Hepatic stellate cell (primary cell): ENCODE measurements at places on chromosomes 6 and 20.

DNA sequence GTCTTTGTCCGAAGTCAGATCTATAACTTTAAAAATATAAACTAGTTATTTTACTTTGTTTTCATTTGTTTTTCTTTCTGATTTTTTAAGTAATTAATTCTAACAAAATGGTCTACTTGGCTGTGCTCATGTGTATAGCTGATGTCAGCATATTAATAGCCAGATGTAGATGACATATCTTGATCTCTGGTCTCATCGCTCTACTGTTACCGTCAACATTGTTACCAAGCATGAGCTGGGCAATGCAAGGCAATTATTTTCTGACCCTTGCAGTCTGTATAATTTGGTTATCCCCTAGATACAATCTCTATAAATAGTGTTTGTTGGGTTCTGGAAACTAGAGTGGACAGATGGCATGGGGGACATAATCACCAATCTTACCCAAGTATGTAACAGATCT, 151.6 kb upstream of the PTPRK start:
- DNase-seq: no peak

- no peak for DNase-seq
Measured at GRCh38 chr6:75115481-75115880, 90.4 kb downstream of the COL12A1 start.

DNA sequence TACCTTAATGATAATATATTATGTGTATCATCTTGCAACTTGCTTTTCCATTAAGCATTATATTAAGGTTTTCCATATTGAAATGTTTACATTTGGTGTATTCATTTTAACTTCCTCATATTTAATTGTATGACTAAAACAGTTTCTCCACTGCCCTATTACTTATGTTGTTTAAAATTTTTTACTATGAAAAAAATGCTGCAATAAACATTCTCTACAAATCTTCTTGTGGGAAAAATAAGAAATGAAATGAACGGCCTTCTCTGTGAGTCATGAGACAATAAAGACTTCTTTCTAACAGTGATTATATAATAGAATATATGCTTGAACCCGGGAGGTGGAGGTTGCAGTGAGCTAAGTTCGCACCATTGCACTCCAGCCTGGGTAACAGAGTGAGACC, 25.5 kb downstream of the FASTKD5 start:
- DNase-seq: peak; percentile 28

GRCh38 chr6:19976411-19977129, 139.4 kb downstream of the ID4 start:
- no peak for DNase-seq

DNA sequence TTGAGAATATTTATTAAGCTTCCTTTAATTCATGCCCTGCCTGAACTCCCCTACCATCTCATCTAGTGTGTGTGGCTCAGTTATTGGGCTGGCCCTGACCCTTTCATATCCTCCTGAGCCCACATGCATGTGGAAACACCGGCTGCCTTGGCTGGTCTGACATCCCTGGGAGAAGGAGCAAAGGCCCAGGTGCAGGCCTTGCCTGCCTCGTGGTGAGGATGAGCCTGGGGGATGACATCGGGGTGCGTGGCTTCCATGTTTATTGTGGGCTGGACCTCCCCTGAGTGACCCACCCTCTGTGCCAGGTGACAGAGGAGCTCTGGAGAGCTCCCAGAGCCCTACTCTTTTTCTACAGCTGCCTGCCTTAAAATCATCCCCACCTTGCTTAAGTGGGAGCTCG, 69.1 kb downstream of the FOXA2 start:
- DNase-seq: no peak

DNA sequence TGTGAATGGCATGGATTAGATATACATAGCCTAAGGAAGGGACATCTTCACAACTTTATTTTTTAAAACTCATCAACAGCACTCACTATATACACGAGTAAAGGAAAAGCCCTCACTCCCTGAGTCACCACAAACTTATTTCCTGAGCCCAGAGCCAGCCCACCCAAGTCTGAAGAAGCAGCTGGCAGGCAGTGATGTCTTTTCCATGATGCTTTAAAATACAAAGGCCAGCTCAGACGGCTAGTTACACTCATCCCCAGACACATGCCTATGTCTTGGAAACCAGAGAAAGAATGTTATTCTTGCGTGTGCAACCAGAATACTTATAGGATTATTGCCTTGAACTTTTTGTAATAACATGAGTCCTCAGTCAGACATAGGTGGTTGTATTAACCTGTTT, 114.4 kb downstream of the ADGRG6 start:
- DNase-seq: peak; percentile 38

- DNase-seq: no peak
Measured at GRCh38 chr6:48764286-48765044, 653.5 kb upstream of the PTCHD4 start.

DNA sequence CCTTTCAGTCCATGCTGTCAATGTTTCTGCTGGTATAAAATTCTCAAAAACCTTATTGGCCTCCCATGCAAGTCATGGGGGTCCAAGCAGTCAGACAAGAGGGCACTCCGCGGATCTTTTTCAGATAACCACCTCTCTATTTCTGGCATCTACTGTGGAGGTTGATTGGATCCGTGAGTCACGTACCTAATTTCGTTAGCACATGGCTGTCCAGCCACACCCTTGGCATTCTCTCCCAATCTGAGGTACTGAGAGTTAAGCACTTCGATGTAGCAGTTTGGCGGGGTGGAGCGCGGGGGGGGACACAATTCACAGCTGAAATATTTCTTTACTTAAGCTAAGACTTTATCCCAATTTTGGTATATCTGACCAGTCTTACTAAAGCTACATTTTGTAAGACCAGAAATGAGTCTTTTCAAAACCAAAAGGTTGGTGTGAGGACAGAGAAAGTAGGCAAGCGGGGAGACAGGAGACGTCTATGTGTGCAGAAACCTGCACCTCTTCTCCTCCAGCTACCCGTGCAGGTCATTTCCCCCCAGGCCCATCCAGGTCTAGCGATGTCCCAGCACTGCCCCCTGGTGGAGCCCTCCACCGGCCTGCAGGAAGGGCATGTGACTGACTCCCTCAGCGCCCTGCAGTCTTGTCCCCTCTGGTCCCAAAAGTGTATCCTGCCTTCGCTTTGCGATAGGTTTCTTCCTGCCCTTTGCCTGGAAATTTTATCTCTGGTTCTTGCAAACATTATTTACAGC, 113.1 kb downstream of the ADAT2 start:
- DNase-seq: no peak

DNA sequence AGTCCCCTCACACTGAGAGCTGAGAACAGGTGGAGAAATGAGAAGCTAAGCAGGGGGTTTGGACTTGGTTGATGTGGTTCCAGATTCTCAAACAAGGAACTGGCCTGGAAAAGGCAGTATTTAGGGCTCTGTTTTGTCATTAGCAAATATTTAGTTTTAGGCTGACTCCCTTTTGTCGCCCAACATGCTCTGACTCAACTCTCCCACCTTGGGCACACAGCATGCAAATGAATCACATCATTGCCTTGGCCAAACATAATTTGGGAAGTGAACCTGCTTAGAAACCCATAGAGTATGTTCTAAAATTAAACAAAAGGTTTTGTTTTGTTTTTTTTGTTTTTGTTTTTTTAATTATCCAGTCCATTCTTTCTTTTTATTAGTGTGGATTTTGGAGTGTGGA, 9.5 kb upstream of the UQCC2 start:
- no peak for DNase-seq

DNA sequence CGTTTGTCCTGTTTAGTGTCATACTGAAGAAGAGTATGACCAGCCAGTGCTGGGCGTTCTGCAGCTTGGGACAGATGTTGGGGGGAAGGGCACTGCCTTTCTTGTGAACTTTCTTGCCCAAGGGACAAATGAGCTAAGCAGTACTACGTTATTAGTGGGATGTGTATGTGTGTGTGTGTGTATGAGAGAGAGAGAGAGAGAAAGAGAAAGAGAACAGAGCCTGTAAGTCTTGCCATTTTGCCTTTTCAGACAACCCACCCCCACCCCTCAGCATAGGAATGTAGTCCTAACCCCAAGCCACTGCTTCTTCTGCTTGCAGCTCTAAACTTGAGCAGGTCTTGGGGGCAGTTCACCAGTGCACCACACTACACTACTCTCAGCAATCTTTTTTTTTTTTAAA, 45.5 kb downstream of the E2F3 start:
- no peak for DNase-seq

DNA sequence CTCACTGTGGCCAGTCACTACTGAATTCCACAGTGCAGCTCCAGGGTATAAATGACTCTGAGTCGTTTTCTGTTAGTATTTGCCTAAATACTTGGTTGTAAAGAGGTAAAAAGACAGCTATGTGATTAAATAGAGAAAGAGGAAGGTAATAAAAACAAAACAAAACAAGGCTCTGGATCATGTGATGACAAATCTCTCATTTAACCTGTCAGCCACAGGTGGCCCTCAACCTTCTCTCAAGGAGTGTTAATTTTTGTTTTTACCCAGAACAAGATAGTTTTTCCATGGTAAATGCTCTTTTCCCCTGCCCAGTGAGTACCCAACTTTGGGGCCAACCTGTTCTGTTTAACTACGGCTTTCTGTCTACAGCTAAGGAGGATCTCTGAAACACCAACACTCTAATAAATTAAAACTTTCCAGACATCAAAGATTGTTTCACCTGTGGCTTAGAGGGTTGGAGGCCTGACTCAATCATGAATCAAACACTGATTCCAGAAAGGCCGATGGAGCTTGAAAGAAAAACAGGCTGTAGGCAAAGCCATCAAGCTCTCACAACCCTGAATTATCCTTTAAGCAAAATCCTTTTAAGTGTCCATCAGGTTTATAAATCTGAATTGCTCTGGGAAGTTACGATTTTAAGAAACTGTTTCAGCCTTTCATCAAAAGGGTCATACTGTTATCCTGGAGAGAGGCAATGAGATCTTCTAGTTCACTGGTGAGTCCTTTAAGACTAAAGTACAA, 81.5 kb upstream of the BCLAF1 start:
- no peak for DNase-seq

DNA sequence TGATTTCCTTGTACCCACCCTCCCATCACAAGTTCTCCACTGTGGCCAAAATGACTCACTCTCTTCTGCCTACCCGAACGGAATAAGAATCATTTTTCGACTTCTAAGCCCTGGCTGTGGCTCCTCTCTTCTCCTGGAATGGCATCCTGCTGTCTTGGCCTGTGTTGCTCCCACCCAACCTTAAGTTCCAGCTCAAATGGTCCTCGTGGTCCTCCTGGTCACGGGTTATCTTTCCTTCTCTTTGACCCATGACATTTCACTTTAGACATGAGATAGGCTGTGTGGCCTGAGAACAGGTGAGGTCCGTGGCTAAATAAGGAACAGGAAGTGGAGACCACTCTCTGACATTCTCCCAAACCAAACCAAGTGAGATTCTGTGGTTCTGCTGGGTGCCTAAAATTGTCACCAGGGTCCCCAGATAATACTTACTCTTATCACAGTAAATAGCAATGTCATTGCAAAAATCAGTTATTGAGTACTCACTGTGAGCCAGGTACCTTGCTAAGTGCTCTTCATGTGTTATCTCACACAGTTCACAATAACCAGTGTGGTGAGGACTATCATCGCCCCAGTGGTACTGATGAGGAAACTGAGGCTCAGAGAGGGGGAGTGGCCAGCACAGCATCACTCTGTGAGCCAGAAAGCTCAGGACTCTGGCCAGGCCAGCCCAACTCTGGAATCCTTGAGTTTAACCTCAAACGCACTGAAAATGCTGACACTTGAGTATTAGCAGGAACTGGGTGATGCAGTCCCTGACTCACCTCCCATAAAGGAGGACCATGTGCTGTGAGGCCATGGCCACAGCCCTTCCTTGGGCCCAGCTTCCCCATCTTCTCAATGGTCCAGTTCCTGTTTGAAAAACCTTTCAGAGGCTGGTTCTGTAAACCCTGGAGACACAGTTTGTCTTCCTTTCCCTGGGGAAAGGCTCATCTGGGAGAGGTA, 74.8 kb upstream of the SIRPA start:
- DNase-seq: peak; percentile 74

DNA sequence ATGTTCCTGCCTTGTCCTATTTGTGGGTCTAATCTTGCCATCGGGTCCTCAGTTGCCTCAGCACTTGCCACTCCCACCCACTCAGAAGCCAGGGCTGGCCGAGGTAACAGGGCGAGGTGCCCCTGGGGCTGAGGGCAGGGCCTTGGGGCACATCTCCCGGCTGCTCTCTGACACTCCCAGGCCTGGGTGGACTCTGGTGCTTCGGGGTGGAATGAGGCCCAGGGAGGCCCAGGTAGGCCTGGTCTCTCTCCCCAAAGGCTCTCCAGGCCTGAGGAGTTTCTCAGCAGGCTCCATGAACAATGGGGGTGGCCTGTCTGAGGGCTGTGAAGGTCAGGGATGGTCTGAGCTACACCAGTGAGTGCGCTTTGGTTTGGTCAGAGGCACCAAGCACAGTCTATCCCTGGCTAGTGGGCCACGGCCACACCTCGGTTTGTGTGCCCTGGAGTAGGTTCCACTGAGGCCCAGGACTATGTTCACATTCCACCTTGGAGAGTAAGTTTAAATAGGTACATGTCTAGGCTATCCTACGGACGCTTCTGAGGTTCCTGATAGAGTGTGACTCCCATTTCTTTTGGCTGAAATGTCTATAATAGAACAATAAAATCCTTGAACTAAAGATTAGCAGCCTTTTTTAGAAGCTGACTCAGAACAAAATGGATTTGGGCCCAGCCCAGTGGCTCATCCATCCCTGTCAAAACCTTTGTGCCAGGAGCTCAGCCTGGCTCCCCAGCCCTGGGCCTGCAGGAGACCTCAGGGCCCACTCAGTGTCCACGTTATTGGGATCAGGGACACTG, 78.8 kb downstream of the SLC24A3 start:
- no peak for DNase-seq

DNA sequence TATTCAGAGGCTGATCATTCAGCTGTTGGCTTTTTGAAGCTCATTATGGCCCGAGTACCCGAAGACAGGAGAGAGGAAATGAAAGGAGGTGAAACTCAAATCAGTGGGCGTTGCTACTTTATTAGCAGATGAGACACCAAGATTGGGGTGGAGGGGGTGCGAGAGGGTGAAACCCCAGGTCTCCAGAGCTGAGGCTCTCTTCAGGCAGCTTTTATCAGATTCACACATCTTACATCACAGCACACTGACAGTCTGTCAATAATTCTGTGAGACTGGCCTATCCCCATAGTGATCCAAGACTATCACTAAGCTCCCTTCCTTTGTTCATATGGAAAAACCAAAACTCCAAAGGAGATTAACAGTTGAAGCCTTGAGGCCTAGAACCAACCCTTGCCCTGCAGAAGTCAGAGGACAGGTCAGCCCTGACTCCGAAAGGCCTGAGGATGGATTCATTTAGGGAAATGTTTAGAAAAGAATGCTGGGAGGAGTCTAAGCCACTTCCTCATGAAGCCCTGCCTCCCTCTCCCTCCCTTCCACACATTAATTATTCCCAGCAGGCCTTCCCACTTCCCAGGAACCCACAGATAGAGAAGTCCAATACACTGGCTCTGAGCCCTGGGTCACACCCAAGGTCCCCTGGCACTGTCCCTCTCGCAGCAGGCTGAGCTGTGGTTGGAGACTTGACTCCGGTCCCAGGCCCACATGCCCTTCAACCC, 23.2 kb downstream of the TRERF1 start:
- no peak for DNase-seq

- no peak for DNase-seq
Measured at GRCh38 chr20:42391807-42392206, 773.6 kb upstream of the CHD6 start.

GRCh38 chr20:15616626-15617025, 956.6 kb downstream of the KIF16B start:
- DNase-seq: no peak

- DNase-seq: no peak
Measured at GRCh38 chr20:59817406-59817805, 116.0 kb downstream of the SYCP2 start.

- no peak for DNase-seq
Measured at GRCh38 chr20:3237958-3238615, 903 bp downstream of the SLC4A11 start.
